ENCODE measurements at places on chromosomes 2 and 18.

GRCh38 chr2:1647417-1648240 lies 96.7 kb downstream of the PXDN start:
- DNase-seq, result no peak

DNA sequence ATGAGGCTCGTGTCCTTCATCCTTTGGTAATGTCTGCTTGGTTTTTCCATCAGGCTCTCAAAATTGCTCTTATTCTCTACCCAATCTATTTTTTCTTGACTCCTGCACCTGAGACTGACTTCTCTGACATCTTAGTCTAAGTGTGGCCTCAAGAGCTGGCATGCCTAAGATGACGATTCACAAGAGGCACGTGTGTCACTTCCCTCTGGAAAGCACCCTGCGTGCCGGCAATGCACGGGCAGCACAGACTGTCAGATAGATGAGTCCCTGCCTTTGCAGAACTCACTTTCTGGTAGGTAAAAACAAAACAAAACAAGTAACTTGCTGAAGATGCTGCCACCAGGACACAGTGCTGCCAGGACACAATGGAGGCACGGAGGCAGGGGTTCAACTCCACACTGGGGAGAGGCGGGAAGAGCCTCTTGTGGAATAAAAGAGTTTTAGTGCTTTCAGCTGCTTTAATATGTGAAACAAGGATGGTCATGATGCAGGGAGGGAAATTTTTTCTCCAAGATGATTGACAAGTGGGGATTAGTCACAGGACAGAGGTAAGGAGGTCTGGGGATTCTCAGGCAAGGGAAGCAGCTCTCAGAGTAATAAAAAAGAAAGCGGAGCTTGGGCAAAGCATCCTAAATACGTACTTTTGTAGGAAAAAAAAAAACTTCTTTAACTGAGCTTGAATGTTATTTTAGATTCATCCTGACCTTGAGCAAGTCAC lies 27.3 kb downstream of the CYB5A start:
- DNase-seq, result no peak

GRCh38 chr2:217746808-217747207 lies 256.0 kb downstream of the TNS1 start:
- no peak for DNase-seq

- DNase-seq, result peak; percentile 51
These were observed 210.6 kb downstream of the IKZF2 start for GRCh38 chr2:212940816-212941215.

DNA sequence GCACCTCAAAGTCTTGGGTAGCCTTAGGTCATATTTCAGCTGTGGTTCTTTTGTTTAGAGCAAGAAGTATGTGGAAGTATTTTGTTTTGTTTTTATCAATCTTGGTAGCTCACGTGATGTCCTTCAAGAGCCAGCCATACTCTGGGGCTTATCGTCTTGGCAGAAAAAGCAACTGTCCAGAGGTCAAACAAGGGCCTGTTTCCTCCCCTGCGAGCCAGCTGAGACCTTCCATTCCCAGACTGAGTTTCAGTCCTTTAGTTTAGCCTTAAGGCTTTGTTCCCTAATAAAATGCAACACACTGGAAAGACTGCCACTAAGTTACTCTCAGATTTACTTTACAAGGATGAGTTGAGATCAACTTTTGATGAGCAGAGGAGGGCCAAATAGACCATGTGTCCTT lies 63.5 kb downstream of the TXNL1 start:
- peak; percentile 90 for DNase-seq

DNA sequence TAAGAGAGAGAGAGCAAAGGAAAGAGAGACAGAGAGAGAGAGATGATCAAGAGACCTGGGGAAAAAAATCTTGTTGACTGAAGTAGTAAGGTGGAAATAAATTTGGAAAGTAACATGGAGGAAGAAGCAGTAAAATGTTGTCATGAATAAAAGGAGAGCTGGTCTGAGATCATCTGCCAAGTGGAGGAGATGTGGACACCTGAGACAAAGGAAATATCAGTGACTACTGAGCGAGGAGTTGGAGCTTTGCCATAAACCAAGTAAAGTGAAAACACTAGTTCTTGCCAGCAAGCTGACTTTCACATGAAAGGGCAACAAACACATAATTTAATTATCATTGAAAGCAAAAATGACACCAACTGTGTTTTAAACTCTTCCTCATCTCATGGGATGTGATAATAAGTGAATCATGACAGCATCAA lies 49.0 kb upstream of the DSG1 start:
- DNase-seq, result peak; percentile 15

DNA sequence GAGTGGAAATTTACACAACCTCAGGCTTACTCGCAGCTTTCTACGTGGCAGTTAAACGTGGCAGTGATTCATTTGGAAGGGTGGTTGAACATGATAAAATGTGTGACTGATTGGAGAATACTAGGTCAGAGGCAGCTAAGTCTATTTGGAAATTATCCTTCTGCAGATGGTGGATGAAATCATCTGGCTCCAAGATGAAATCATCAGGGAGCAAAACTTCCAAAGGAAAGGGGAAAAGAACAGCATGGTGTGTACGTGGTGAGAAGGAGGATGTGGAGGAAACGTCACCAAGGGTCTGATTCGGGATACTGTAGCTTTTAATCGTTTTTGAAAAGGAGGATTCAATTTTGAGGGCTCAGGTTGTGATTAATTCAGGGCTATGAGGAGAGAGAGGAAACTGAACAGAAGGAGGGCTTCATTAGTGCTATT lies 47.9 kb downstream of the COL3A1 start:
- peak; percentile 98 for DNase-seq

DNA sequence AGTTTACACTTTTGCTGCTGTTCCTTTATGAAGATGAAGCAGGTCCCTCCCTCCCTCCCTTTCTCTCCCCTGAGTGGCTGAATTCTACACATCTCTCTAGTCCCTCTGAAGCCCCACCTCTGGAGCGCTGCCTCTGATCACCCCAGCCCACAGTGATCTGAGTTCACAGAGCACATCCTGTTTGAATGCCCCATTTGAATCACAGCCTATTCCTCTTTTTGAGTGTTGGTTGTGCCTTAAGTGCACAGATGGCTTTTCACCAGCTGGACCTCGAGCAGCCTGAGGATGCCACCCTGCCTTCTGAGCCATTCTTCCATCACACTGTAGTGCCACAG lies 87.1 kb downstream of the ITGB1BP1 start:
- DNase-seq, result peak; percentile 57

GRCh38 chr2:133040170-133040569 lies 370.2 kb upstream of the LYPD1 start:
- no peak for DNase-seq

GRCh38 chr2:83051538-83052170 lies 1407.4 kb downstream of the SUCLG1 start:
- no peak for DNase-seq

DNA sequence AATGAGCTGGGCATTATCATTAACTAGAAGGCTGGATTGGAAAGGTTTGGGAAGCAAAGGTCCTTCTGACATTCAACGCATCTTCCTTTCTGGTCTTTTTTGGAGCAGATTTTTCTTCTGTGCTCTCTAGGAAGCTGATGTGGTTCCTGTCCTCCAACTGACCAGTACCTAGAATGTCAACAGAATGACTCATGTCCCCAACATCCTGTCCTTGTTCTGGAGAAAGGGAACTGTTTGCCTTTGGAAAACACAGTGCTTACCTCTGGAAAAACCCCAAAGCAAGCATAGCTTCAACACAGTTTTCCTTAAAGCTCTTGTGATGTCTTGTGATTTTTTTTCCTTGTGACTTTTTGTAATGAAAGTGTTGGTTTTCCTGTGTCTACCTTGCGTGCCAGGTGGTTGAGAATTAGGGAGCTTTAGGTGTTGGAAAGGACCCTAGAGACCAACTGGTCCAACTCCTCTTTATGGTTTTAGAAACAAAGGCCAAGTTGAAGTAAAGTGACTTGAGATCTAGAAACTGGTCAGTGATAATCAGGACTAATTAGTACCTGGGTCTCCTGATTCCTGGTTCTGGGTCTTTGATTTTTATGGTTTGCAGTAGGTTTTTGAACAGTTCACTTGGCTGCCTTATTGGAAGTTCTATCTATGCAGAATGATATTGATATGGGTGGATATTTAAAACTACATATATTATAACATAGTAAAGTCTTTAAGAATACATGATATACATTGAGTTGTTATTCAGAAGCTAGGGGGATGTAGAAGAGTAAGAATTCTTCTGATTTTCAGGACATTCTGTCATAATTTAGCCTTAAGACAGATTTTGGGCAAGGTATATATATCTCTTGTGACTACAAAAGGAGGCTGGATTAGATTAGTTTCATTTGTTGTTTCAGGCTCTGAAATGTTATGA lies 70.5 kb downstream of the FMNL2 start:
- DNase-seq, result no peak

DNA sequence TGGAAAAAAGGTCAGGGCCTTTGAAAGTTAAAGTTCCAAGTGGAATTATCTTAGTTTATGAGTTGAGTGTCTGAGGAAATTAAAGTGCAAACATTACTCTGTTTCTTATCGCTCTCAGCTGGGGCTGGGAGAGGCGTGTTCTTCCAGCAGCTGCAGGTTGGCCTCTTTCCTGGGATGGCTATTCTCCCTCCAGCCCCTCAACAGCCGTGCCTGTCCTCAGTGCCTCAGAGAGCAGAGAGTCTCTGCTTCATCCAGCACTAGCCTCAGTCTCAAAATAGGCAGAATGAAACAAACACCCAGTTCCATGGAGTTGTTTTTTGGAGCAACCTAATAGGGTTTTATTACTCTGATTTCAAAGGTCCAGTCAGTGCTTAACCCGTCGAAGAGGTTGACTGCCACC lies 298.1 kb downstream of the GALR1 start:
- peak; percentile 74 for DNase-seq

GRCh38 chr2:191165176-191165643 lies 14.4 kb upstream of the STAT4 start:
- DNase-seq, result peak; percentile 75

GRCh38 chr2:184294831-184295230 lies 303.5 kb upstream of the ZNF804A start:
- DNase-seq, result peak; percentile 19

DNA sequence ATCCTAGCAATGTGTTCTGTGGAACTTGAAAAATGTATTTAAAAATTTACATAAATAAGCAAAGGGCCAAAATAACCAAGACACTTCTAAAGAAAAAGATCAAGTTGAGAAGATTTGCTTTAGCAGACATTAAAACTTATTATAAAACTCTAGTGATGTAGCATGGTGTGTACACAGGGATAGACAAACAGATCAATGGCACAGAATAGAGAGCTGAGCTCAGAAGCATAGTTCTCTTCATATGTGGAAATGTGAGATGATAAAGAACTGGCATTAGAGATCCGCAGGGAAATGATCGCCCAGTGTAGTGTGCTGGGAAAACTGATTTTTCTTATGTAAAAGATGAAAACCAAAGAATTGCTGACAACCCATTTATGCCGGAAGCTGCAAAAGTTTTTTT lies 39.4 kb downstream of the SERPINB8 start:
- no peak for DNase-seq

GRCh38 chr2:126600742-126601141 lies 55.2 kb upstream of the GYPC start:
- DNase-seq, result no peak

GRCh38 chr18:40935423-40935822 lies 1019.6 kb upstream of the PIK3C3 start:
- no peak for DNase-seq

DNA sequence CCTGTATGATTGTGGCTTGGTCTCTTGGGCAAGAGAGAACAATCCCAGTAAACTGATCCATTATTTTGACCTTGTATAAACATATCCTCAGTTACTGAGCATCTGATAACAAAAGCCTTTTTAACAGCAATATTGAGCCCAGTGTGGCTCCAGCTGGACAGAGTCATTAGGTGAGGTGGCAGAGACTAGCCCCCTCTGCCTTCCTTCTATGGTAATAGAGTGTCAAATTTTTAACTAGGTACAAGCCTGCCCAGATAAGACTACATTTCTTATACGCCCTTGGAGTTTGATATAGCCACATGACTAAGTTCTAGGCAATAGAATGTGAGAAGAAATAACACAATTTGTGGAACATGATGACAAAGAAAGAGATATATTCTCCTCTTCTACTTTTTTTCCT lies 56.2 kb downstream of the HNMT start:
- no peak for DNase-seq

DNA sequence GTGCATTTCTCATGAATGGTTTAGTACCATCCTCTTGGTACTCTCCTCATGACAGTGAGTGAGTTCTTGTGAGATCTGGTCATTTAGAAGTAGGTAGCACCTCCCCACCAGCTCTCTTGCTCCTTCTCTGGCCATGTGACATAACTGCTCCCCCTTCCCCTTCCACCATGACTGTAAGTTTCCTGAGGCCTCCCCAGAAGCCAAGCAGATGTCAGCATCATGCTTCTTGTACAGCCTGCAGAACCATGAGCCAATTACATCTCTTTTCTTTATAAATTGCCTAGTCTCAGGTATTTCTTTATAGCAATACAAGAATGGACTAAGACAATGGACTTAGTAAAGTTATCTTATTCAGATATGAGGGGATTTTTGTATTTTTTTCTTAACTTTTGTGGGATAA lies 43.0 kb downstream of the FTCDNL1 start:
- no peak for DNase-seq

GRCh38 chr18:59674903-59675270 lies 22.3 kb downstream of the CCBE1 start:
- no peak for DNase-seq

- no peak for DNase-seq
These were observed 86.4 kb downstream of the BIN1 start for GRCh38 chr2:127020536-127020935.

DNA sequence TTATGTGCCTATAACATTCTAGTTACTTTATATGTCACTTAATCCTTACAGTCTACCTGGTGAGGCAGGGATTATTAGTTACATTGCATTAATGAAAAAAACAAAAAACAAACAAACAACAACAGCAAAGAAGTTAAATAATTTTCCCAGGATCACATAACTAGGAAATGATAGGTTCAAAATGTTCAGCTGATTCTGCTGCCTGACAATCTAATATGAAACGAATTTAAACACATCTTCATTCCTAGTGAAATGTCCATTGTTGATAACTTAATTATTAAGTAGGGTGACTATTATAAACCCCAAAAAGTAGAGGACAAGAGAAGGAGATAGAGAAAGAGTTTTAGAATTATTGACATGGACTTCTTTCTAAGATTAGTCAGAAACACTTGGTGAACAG lies 22.6 kb downstream of the HOXD1 start:
- no peak for DNase-seq

All from muscle of leg (tissue), 16 donors.